Activated naive CD4-positive, alpha-beta T cell treated with anti-CD3 and anti-CD28 coated beads, Interleukin-2, amount 50 U/mL, for 72 hours (primary cell): ENCODE measurements at places on chromosomes 6 and 20. TPM values are rescaled to one million over a fixed set of nuclear protein-coding genes. Genes with fewer than 3 reads are reported as not detected.

MACROD2 gene
- total RNA-seq = not detected

C6orf141 gene
- total RNA-seq = not detected

- peak; percentile 71 for DNase-seq
These were observed 8.1 kb downstream of the SCRT2 start for GRCh38 chr20:667351-668034.

DNA sequence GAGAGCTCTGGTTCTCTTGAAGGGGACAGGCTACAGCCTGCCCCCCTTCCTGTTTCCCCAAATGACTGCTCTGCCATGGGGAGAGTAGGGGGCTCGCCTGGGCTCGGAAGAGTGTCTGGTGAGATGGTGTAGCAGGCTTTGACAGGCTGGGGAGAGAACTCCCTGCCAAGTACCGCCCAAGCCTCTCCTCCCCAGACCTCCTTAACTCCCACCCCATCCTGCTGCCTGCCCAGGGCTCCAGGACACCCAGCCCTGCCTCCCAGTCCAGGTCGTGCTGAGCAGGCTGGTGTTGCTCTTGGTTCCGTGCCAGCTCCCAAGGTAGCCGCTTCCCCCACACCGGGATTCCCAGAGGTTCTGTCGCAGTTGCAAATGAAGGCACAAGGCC, 9.8 kb downstream of the VEGFA start:
- DNase-seq = no peak

GRCh38 chr6:129183681-129184301, 300.9 kb downstream of the LAMA2 start:
- DNase-seq = no peak

- no peak for DNase-seq
These were observed 72.4 kb upstream of the LAMP5 start for GRCh38 chr20:9441948-9442347.

- DNase-seq = no peak
These were observed 301.4 kb downstream of the LAMA2 start for GRCh38 chr6:129184324-129184723.

DNA sequence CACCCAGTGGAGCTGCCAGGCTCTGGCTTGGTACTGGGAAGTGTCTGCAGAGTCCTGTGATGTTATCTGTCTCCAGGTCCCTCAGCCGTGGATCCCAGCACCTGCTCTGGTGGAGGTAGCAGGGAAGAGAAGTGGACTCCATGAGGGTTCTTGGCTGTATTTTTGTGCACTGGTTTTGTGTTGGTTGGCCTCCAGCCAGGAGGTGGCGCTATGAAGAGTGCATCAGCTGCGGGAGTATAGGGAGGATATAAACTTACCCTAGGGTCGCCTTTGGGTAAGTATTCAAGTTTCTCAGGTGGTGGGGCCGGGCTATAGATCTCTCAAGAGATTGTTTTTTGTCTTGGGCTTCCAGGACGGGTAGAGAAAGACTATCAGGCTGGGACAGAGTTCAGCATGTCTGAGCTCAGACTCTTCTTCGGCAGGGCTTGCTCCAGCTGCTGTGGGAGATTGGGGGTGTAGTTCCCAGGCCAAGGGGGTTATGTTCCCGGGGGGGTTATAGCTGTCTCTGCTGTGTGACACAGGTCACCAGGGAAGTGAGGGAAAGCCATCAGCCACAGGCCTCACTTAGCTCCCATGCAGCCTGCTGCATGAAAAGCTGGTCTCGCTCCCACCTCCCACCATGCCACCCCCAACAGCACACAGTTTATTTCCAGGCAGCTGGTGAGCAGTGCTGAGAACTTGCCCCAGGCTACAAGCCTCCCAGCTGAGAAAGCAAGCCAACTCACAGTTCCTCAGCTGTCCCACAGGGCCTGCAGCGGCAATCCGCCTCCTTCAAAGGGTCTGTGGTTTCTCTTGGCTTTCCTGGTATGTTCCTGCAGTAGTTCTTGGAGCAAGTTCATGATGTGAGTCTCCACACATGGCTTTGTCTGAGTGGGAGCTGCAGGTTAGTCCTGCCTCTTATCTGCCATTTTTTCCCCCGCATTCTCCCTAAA, 115.7 kb downstream of the AIG1 start:
- DNase-seq = no peak

DNA sequence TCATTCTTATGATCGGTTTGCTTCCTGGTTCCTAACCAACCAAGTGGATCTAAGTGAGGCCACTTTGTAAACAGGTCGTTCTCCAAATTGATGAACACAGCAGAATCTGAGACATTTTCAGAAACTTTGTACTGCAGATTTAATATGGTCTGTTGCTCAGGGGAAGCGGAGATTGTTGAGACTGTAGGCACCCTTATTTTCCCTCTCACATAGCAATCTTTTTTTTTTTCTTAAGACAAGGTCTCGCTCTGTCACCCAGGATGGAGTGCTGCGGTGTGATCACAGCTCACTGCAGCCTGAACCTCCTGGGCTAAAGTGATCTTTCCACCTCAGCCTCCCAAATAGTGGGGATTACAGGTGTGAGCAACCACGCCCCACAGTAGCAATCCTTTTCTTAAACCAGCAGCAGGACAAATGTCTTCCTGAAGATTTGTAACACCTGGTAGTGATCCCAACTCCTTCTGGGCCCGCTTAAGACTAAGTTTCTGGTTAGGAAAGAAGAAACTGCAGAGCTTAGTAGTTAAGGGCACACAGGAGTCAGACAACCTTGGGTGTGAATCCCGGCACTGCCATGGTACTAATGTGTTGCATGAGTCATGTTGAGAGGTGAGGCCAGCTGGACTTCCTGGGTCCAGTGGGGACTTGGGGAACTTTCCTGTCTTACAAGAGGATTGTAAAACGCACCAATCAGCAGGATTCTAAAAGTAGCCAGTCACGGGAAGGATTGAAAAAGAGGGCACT, 48.4 kb upstream of the EZR start:
- DNase-seq = no peak

DNA sequence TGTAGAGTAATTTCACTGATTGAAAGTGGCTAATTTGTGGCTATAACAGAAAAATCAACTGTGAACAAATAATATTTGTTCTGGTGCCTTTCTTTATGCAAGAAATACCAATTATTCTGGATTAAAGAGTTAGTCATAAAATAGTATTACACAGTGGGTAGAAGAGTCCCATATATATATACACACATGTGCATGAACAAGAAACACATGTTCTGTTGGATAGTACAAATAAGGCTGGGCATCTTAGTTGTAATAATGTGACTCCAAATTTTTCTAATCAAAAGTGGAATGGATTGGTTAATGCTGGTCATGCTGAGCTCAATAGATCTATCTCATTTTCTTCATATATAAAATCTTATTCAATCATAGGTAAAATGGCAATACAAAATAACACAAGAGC, 179.4 kb downstream of the OGFRL1 start:
- DNase-seq = no peak

DNA sequence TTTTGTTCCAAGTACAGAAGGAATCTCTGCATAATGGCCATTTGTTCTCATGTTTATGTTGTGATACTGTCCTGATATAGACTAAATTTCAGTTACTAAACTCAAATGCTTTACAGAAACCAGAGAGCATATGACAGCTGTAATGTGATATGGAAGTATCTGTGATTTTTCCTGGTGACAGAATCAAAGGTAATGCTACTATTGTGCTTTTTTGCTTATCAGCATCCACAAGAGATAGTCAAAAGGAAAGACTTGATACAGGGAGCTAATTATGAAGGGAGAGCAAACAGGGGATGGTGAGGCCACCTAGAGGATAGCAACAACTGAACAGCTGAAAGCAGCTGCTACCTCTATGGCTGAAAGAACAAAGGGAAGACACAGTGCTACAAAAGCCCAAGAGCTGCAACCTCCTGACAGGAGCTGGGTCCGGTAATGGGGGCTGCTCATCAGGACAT, 181.4 kb downstream of the PHF3 start:
- no peak for DNase-seq

DNA sequence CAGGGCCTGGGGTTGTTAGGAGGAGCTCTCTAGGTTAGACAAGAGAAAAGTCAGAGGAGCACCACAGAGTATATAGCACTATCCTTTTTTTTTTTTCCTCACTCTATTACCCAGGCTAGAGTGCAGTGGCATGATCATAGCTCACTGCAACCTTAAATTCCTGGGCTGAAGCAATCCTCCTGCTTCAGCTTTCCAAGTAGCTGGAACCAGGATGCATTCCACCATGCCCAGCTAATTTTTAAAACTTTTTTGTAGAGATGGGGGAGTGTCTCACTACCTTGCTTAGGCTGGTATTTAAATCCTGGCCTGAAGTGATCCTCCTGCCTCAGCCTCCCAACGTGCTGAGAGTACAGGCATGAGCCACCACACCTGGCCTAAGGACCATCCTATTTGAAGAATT, 19.3 kb upstream of the AKIRIN2 start:
- DNase-seq = no peak
